Stimulated activated CD4-positive, alpha-beta T cell treated with anti-CD3 and anti-CD28 coated beads, Interleukin-12 subunit alpha, Interleukin-12 subunit beta, amount 100 ng/mL, for 4 hours (primary cell): ENCODE measurements at places on chromosomes 1 and 21.

- DNase-seq: no peak
Observed at GRCh38 chr1:245933431-245934045, 573.5 kb downstream of the SMYD3 start.

DNA sequence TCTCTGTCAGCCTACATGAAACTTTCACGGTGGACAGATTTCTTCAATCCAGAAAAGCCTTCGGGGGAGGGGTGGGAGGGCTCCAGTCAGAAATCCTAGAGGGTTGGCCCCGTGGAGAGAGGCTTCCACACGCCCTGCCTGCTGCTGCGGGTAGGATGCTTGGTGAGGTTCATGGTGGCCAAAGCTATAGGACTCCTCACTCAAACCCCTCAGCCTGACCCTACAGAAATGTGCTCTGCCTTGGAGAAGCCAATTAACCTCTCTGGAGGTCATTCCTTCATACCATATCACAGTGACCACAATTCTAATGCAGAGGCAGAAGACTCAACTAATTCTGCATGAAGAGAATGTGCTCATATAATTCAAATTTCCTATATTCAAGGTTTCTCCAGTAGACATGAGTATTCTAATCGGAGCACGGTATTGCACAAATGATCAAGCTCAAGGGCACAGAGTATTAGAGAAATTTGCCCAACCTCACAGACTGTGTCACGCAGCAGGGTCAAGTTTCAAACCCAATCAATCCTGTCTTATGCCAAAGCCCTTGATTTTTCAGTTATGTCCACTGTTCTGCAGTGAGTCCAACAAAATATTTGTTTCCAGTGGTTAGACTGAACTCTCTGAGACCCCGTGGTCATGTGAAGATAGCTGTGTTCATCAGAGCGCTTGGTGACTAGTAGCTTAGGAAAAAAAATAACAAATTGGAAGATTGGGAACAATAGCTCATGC is 104.8 kb downstream of the TOMM20 start:
- DNase-seq: no peak

DNA sequence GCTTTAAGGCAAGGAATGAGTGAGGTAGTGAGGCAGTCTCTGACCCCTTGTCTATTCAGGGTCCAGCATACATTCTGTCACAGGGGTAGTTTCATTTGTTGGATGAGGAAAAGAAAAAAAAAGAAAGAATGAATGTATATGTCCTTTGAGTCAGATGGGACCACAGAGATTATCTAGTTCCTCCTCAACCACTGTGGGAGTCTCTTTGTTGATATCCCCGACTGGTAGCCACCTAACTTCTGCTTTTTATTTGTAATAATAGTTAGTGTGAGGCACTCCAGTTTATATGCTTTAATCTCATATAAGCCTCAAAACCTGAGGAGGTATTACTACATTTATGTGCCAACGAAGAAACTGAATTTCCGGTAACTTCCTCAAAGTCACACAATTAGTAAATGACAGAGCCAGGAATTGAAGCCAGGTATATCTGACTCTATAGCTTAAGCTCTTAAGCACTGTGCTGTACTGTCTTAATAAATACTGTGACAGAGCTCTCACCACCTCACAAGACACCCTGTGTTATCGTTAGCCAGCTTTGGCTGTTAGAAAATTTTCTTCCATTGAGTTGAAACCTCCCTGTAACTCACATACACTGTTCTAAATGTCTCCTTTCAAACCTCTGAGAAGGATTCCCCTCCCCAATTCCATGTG is 82.2 kb downstream of the MDM4 start:
- DNase-seq: no peak

- DNase-seq: no peak
Observed at GRCh38 chr1:246969621-246970020, 37.9 kb upstream of the AHCTF1 start.
